Kasumi-1 (cell line): ENCODE measurements at places on chromosomes 7 and 10.

GRCh38 chr10:33087922-33088321, 129.9 kb upstream of the ITGB1 start:
- no peak for DNase-seq

DNA sequence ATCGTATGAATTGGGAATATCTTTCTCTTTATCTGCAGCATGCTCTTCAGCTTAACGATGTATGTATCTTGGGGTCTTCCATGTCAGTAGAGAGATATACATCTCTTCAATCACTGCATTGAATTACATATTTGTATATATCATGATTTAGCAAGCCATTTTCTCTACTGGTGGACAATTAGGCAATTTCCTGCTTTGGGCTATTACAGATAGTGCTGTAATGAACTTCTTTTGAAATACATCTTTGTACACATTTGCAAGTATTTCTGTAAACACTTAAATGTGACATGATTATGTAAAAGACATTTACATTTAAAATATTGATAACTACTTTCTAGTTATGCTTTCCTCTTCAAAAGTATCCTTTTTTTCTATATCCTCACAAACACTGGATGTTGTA, 199.0 kb downstream of the PPP1R9A start:
- DNase-seq, result no peak

GRCh38 chr10:6204341-6205191, 1.8 kb downstream of the PFKFB3 start:
- DNase-seq, result no peak

- DNase-seq, result no peak
These were observed 214.2 kb downstream of the RPS24 start for GRCh38 chr10:78247821-78248220.
